Nucleus accumbens (tissue), 56 donors: ENCODE measurements at places on chromosomes 1 and 21.
A peak's percentile ranks its signal among the peaks of the same experiment; 100 is the strongest.

DNA sequence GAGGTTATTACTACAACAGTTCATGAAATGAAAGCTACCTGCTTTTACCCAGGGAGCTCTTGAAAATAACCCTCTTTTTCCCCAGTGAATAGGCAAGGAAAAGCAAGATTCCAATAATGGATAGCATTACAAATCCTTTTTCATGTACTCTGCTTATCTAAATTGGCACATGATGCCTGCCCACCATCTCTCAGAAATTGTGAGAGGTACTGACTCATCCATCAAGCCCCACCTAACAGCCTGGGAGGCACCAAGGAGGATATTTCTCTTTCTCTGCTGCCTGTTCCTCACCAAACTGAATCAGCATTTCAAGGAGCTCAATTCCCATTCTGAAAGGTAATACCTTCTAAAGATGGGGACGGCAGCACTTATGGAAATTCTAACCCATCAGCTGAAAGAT lies 34.4 kb downstream of the PALMD start:
- DNase-seq, result peak; percentile 68

- DNase-seq, result no peak
These were observed 104.8 kb upstream of the GRIK1 start for GRCh38 chr21:30044447-30045064.

DNA sequence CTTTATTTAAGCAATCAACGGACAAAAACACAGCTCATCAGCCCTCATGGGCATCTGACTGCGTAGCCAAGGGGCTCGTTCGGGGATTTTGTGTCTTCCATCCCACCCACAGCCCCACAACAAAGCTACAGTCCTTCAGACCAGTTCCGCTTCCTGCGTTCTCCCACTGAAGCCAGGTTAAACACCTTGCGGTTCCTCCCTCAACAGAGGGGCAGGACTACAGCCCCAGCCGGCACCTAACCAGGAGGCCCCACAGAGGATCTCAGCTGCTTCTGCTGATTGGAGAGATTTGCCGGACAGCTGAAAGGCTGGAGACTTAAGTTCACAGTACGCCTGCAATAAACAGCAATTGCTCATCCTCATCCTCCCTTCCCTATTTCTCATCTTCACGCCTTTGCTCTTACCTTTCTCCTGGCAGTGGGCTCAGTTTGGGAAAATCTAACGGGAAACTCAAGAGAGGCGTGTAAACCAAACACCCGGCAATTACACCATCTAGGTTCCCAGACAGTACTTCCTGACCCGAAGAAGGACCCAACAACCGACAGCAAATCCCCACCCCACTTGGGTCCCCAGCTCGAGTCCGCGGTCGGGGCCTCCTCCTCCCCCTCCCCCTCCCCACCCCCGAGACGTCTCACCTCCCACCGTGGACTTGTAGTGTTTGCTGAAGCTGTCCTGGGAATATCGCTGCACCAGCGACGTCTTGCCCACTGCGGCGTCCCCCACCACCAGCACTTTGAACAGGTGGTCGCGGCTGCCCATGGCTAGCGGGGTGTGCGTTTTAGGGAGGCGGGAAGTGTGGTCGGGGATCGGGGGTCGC lies 876 bp downstream of the RAB29 start:
- DNase-seq, result no peak

DNA sequence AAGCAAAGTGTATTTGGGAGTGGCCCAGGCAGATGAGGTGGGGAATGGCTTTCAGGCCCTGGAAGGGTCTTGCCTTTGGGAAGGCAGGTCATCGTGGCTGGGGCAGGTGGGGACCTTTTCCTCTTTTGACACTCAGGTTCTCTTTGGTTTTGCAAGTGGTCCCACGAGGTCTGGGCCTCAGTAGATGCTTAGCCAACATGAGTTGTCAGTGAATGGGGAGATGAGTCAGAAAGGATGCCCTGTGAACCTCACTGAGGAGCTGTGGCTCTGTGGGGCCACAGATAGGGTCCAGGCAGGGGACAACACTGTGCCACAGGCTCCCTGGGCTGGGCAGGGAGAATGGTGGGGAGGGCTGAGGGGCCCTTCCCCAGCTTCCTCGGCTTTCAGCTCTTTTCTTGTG lies 19.0 kb downstream of the ARHGEF10L start:
- no peak for DNase-seq

GRCh38 chr1:64184003-64184440 lies 19.4 kb upstream of the UBE2U start:
- DNase-seq, result no peak

GRCh38 chr1:54485416-54485815 lies 62.6 kb upstream of the ACOT11 start:
- no peak for DNase-seq
